NCI-H1092 (cell line): ENCODE measurements at places on chromosomes 6 and 20.

DNA sequence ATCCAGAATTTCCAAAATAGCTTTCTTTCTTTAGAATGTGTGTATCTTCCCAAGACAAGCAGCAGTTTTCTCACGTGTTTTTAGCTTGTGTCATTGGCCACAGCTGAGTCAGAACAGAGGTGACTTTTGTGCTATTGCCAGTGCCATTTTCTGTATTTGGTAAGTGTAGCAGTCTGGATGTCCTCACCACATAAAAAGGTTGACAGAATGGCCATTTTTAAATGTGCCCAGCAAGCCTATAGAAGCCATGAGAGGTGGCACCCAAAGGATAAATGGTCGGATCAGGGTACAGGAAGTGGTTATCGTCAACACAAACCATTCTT is 269.5 kb upstream of the HSF2 start:
- DNase-seq: no peak

DNA sequence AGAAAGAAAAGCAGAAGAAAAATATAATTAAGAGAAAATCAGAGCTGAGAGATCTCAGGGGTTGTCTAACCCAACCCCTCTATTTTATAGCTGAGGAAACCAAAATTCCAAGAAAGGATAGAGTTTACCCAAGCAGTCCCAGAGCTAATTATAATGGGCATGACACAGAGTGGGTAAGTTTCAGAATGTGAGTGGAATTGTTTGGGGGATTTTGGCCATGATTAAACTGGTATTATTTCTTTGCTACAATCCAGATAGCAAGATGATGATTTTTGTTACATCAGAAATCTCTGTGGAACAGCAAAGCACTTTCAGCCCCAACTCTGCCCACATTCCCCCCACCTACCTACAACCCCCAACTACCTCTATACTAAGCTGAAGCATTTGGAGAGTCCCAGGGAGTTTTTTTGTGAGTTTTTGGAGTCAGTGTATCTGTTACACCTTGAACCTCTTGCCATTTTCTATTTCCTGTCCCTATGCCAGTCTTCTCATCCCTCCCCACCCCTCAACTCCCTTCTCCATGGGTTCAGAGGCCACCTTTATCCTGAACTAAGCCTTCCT is 24.7 kb downstream of the POFUT1 start:
- DNase-seq: no peak

DNA sequence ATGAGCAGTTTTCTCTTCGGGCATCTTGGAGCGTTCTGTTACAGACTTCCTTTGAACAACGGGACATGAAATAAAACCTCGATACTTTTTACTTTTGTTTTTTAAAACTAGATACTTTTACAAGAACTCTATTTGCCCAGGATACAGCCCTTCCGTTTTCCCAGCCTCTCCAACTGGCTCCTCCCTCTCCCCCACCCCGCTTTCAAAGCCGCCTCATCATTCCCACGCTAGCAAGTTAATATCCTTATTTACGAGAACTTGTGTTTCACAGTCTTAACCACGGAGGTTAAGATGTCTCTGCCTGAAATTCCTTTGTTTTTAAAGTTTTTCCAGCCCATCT is 241 bp upstream of the CFAP206 start:
- DNase-seq: no peak

DNA sequence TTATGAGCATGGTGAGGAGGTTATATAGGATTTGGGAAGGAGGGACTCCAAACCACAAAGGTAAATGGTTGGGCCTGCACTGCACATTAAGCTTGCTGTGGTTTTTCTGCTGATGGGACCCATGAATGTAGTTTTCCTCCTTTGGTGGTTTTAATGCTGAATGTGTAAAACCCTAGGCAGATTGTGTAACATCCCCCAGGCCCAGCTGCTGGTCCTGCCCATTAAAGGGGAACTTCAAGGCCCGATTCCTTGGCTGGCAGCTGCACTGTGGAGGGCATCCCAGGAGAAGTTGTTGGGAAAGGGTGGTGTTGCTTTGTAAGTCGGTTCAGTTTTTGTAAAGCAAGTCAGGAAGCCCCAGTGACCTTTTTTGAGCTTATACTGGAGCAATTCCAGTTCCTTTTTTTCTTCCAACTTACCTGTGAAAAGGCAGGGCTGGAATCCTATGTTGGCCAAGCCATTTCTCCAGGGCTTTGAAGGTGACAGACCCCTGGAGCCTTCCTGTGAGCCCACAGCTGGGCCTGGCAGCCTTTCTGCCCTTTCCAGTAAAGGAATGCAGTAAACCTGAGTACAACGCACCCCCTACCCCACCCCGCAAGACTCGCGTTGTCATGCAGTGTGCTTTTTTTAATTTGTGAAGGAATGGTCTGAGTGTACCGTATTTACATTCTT is 43.1 kb upstream of the NAA20 start:
- DNase-seq: no peak

GRCh38 chr6:56804996-56805395 is 149.9 kb upstream of the BEND6 start:
- DNase-seq: no peak

DNA sequence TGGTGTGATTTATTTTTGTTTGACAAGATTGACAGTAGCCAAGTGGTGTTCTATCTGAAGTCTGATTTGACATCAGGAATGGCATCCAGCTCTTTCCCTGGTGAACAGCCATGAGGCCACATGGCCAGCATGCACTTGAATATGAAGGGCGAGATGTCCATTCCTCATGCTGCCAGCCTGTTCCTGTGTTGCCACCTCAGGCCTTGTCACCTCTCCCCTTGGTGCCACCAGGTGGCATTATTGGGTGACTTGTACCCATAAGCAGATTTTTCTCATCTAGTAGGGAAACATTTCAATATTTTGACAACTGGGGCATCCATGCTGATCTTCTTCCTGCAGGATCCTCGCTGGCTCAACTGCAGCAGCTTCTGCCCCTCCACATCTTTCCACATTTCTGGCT is 199.1 kb downstream of the ERMARD start:
- peak; percentile 46 for DNase-seq

DNA sequence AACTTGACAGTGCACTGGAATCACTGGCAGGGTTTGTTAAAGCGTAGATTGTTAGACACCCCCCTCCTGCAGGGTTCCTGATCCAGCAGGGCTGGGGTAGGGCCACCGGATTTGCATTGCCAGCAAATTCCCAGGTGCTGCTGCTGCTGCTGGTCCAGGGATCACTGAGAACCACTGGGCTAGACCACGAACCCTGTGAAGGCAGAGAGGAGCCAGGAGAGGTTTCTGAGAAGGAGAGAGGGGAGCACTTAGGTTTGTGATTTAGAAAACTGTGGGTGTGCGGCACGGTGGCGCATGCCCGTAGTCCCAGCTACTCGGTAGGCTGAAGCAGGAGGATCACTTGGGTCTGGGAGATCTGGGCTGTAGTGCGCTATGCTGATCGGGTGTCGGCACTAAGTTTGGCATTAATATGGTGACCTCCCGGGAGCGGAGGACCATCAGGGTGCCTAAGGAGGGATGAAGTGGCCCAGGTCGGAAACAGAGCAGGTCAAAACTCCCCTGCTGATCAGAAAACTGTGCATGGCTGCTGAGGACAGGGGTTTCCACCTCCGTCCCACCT is 53.6 kb upstream of the FAM83D start:
- no peak for DNase-seq

- DNase-seq: no peak
Observed at GRCh38 chr6:160678744-160679401, 14.8 kb upstream of the LPA start.

DNA sequence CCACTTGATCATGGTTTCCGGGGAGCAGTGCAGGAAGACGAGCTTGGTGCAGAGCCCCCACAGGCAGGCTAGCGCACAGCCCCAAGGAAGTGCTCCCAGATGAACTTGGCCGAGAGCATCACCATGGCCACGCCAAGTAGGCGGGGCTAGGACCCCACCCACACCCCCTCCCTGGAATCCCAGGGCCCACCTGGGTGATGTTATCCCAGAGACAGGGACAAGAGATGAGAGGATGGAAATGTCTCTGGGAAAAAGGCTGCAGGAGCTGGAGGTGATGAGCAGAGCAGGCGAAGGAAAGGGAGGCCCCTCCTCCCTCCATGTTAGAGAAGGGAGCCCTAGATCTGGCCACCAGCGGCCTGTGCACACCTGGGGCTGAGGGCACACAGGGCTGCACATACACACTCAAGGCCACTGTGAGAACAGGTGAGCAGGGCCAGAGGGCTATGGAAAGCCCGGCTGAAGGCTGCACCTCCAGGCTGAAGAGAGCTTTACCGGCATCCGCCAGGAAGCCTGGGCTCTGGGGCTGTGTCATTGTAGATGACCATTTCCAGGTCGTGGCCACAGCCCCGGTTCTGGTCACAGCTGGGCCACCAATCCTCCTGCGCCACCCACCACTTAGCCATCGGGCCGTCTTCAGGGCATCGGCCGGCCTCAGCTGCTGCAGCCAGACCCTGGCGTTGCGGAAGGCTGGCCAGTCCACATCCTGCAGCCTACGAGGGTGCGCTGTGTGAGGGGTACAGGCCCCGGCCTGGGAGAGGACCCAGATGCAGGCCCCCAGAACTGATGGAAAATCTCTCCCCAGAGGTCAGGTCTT is 24.9 kb downstream of the NPEPL1 start:
- DNase-seq: no peak

GRCh38 chr6:132153221-132153898 is 202.2 kb upstream of the CCN2 start:
- no peak for DNase-seq

- DNase-seq: no peak
Observed at GRCh38 chr6:51487937-51488336, 599.5 kb downstream of the PKHD1 start.

GRCh38 chr6:39880594-39880993 is 53.7 kb downstream of the MOCS1 start:
- no peak for DNase-seq

GRCh38 chr20:40813708-40814630 is 124.9 kb upstream of the MAFB start:
- DNase-seq: no peak

GRCh38 chr6:117829594-117830319 is 77.3 kb upstream of the SLC35F1 start:
- DNase-seq: no peak

GRCh38 chr20:34531608-34532265 is 15.5 kb downstream of the DYNLRB1 start:
- DNase-seq: no peak

DNA sequence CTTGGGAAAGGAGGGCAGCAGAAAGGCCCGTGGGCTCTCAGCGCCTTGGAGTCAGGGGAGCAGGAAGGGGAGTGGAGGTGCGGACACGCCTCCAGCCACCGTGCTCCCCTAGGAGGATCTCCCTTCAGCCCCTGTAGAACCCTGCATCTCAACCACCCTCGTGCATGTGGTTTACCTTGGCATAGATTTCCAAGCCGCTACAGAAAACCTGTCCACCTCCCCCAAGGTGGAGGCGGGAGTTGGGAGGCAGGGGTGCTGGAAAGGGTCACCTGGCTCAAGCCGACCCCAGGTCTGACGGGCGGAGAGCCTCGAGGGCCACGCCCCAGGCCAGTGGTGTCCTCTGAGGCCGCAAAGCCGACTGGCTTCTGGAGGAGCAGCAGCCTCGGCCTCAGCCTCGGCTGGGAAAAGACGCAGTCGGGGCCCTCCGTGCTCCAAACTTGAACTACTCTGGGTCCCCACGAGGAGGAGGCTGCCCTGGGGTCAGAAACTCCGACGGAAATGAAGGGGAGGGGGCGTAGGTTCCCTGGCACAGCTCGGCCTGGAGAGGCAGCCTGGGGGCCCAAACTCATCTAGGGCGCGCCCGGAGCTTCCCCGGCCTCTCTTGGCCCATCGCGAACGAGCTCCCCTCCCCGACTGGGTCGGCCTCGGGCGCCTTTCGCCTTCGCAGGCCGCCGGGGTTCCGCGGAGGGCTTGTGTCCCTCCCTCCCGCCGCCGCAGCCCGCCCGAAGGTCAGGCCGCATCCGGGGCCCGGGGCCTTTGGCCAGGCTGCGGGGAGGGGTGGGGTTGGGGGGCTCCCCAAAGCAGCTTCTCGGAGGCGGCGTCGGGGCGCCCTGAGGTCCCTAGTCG is 6.3 kb upstream of the FOXF2 start:
- no peak for DNase-seq

DNA sequence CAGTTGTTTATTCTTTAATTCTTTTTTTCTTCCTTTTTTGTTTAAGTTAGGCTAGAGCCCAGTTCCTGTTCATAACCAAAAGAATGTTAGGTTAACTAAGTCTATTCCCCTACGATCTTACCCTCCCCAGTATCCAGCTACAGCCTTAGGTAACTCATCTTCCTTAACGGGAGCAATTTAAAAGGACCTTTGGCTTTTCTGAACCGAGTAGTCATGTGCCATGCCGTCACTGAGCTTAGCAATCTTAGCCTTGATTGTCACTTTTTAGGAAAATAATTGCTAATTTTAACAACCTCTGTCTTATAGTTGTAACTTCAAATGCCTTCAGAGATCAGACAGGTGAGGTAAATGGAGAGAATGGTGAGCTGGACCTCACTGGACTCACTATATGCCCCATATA is 6.2 kb downstream of the METTL24 start:
- no peak for DNase-seq

- DNase-seq: no peak
Observed at GRCh38 chr6:44775121-44775520, 387.6 kb downstream of the CDC5L start.

DNA sequence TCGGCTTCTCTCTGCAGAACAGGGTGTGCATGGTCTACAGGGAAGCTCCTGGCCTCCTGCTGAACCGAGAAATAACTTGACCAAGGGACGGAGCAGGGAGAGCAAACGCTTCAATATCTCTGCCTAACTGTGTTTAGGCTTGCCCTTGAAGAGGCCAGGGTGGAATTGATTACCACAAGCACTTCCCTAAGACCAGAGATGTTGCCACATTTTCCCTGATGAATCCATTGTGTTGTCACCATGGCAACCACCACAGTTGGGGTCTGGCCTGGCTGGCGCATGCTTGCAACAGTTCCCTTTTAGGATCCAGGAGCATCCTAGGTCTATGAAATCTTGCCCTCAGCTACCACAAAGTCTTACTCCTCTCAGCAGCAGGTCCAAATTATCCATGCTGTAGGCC is 213.5 kb upstream of the SULF2 start:
- no peak for DNase-seq
